ENCODE measurements at places on chromosomes 3 and 15. TPM values are rescaled to one million over a fixed set of nuclear protein-coding genes. Genes with fewer than 3 reads are reported as not detected.

The IGSF11 gene
- total RNA-seq = 0.44 TPM

The IL12A gene
- total RNA-seq = 7.4 TPM

The SI gene
- not detected for total RNA-seq

The RPL32 gene
- total RNA-seq = 1,321 TPM

The OCA2 gene
- total RNA-seq = not detected

The STX19 gene
- not detected for total RNA-seq

The GADL1 gene
- total RNA-seq = 0.33 TPM

The NANOGP8 gene
- 0.15 TPM for total RNA-seq

The CHST13 gene
- 0.17 TPM for total RNA-seq

The NUP210 gene
- total RNA-seq = under 0.01 TPM

Data from smooth muscle cell of trachea (primary cell).